Stimulated activated CD8-positive, alpha-beta memory T cell treated with anti-CD3 and anti-CD28 coated beads, Interleukin-2, amount 100 ng/mL, for 1 hour (primary cell): ENCODE measurements at places on chromosomes 3 and 15.

DNA sequence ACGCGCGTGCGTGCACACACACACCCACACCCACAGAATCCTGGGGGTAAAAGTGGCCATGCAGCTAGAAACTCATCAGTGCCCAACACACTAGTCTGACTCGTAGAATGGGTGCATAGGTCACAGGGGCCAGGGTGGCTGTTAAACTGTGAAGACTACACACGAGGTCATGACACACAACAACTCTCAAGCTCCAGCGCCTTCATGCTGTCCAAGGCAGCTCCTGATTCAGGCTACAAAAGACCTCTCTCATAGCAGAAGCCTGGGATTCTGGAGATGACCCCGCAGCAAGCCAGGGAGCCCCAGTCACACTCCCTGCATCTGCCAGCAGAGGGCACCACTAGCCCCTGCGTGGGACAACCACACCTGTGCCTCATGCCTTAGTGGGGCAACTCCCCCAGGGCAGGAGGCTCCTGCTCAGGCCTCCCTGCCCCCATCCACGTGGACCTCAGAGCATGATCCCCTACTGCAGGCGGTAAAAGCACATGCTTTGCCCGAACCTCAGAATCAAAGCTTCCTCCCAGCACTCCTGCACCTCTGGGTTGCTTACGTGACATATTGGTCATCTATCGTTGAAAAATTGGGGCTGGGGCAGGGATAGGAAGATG lies 93.1 kb downstream of the LRIG1 start:
- DNase-seq, result peak; percentile 56

DNA sequence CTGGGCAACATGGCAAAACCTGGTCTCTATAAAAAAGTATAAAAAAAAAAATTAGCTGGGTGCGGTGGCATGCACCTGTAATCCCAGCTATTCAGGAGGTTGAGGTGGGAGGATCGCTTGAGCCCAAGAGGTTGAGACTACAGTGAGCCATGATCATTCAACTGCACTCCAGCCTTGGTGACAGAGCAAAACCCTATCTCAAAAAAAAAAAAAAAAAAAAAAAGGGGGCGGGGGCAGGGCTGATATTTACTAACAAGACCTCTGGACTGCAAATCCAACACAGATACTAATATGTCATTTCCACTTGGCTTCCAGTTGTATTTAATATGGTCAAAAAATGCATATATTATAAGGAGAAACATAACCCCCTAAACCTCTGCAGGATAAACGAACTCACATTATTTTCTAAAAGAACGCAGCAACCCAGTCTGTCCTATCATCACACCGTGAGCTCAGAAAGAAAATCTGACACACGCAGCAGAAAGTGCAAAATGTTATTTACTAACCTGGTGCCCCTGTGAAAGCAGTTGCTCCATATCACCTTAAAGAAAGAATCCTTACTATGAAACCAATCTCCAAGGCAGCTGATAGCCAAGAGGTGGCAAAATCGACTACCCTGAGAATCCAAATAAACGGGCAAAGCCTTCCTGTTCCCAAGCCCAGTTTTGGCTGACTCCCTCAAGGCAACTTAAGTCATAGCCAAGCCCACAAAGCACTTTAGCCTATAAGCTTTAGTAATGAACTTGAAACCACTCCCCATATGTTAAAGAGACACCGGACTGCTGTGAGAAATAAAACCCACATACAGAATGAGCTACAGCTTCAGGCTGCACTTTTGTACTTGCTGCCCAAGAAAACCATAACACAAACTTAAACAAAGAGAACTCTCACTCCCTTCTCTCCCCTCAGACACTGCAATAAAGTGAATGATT lies 39.3 kb downstream of the PLD1 start:
- no peak for DNase-seq

DNA sequence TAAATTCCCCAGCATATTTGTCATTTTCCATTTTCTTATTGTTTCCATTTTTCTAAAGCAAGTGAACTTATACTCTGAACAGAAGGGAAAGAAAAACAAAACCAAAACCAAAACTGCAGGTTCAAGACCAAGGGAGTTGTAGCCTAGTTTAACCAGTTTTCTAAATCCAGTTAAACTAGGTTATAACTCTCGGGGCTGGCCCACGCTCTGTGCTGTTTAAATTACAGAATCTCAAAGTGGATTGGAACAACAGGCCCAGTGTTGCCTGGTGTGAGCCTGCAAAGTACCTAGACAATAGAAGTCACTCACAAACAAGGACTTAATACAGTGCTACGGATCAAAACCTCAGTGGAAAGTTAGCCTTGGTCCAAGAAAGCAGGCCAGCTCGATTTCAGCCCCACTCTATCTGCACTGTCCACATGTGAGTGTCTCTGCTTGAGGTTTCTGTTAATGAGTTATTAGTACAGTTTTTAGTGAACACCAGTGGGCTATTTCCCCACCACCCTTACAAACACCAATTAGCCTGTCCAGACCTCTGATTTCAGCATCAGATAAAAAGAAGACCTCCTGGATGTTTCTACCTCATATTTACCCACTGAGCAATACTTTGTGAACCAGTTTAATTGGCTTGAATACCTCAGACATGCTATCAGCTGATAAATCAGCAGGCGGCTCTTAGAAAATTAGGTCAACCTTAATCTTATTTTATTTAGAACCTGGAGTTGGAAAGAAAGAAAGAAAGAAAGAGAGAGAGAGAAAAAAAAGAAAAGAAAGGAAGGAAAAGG lies 93.8 kb upstream of the PDZRN3 start:
- no peak for DNase-seq

DNA sequence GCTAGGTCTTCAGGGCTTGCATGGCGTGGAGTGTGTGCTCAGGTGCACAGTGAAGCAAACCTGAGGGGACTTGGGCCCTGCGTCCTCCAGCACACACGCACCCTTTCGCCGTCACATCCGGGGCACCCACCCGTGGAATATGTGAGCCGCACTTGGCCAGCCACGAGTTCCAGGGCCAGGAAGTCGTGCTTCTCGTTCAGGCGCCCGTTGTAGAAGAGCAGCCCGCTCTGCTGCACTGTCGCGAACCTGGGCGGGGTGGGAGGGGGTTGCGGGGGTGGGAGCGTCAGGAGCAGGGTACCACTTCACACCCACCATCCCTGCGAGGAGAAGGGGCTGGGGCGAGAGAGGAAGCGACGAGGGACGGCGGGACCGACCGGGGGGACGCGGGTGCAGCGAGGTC lies 7.1 kb downstream of the CELSR3 start:
- no peak for DNase-seq

DNA sequence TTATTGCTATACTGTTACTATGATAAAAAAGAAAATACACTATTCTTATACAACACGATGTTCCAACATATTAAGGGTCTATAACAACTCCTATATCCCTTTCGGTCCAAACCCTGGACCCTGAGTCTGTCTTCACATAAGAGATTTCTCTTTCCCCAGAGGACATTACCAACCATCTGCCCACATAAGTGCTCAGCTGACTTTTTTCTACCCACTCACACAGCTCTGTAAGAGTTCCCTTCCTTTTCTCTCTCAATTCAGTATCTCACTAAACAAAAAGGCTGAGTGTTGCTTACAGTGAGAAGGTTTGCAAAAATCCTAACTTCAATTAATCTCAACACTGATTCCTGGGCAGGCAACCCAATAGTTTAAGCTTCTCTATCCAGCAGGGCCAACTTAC lies 30.5 kb downstream of the ITGB5 start:
- DNase-seq, result no peak

GRCh38 chr3:2765002-2765579 lies 345.1 kb downstream of the IL5RA start:
- DNase-seq, result no peak

GRCh38 chr3:115385774-115386730 lies 237.3 kb upstream of the GAP43 start:
- no peak for DNase-seq

DNA sequence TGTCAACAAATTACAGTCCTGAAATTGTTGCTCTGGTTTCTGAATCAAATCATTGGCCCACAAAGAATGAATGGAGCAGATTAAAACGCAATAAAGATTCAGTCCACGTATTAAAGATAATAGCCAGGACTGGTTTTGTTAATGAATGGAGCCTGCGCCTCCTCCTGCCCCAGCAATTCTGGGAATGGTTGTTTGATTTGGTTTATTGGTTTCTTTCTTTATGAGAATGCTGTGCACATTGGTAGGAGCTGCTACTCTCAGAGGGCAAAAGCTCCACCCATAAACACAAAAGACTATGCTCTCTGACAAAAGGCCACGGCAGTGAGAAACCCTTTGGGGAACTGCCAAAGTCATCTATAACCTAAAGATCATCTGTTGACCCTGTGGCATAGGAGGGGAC lies 261.1 kb downstream of the ABHD5 start:
- no peak for DNase-seq

- DNase-seq, result no peak
These were observed 43.7 kb downstream of the MECOM start for GRCh38 chr3:169619793-169620192.

GRCh38 chr3:185825006-185825638 lies at the start of gene IGF2BP2:
Gene IGF2BP2 (minus strand): TSS chr3:185825042. CDS start chr3:185824960, 82 bp downstream.
- DNase-seq, result no peak

- DNase-seq, result no peak
These were observed 40.1 kb downstream of the ANAPC13 start for GRCh38 chr3:134445636-134446035.

DNA sequence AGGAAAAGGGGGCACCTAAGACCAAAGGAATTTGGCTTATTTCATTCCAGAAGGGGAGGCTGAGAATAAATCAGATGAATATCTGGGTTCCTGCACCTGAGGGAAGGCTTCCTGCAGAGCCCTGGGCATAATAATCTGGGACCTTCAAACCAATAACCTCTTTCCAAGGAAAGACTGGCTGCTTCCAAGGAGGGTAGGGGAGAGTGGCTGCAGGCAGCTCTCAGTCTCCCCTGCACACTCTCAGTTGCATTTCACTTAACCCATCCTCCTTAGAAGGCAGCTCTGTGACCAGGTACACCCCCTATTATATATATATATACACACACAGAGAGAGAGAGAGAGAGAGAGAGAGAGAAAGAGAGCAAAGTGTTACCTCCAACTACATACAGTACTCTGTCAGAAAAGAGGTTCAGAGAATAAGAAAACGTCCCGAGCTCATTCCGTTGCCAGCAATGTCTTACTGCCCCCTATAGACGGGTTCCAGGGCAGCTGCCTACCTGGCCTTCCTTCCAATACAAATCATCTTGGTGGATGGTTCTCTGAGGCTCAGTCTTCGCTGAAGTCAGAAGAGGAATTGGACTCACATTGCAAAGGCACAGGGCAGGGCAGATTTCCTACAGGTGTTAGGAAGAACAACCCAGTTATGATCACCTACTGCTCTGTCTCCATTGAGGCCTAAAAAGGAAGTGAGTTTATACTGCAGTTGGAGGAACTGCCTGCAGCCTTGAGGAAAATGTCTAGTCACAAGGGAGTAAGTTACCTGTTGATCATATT lies 26.1 kb downstream of the CAPN3 start:
- DNase-seq, result no peak

DNA sequence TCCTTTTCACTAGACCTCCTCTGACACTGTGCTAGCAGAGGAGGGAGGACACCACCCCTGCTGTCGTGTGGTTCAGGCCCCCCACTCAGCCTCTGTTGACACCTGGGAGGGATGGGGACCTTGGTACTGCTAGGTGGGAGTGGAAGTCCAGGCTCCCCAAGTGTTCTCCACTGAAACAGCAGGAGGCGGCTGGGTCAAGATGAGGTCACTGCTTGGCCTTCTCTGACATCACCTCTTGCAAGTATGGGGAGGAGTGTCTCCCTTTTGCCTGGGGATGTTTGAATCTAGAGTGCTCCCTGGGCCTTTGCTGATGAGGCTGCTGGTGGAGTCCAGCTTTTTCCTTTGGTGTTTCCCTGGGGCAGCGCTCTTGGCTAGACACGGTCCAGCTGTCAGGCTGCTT lies 101.5 kb downstream of the CHRNA7 start:
- no peak for DNase-seq
